Effector memory CD4-positive, alpha-beta T cell (primary cell): ENCODE measurements at places on chromosomes 6 and 20.

DNA sequence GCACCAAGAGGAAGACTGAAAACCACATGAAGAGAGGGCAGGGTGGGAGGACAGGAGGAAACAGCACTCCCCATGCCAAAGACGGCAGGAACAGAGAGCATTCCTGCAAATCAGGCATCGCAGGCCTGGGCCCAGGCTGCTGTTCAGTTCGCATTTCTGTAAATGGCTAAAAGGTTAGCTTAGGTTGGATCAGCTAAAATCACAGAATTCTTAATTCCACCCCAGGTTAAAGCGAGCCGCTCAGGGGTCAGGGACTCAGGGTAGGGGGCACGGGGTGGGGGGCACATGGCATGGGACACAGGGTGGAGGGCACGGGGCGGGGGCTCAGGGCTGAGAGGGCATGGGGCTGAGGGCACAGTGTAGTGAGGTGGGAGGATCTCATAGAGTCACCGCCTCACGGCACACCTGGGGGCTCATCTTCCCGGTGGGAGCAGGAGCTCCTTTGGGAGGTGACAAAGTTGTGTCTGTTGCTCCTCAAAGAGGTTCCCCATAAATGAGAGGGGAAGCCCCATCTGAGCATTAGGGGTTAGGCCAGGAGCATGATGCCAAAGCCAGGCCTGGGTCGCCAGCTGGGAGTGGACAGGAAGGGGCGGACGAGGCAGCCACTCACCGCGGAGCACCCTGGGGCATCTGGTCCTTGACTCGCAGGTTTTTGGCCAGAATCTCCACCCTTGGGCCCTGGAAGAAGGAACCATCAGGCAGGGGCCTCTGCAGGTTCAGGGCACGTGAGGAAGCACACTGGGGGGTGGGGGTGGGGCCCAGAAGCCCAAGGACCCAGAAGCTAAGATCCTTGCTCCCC is 200.7 kb downstream of the PREX1 start:
- no peak for DNase-seq

GRCh38 chr6:128807577-128807976 is 75.4 kb upstream of the LAMA2 start:
- DNase-seq: no peak

- DNase-seq: no peak
Measured at GRCh38 chr6:166588691-166589336, 2.3 kb upstream of the RAMACL start.

- no peak for DNase-seq
Measured at GRCh38 chr6:165231581-165232561, 77.5 kb downstream of the C6orf118 start.

- DNase-seq: no peak
Measured at GRCh38 chr6:16564436-16564835, 196.8 kb downstream of the ATXN1 start.

GRCh38 chr6:119284861-119285521 is 64.6 kb downstream of the MAN1A1 start:
- no peak for DNase-seq

DNA sequence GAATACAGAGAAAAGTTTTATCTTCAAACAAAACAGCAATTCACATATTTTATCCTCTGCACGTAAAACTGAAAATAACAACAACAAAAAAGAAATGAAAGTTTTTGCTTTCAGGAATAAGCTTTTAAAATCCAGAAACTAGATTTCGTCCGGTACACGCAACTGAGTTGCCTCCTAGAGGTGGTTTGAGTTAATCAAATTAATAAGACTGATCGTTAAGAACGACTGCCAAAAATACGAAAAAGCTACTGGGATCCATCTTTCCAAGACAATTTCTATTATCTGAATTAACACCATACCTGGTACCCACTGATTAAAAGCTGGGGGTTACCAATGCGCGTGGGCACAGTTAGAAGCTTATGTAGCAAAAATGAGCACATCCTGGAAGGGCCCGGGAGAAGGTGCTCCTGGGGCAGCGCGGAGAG is 669 bp downstream of the PDCD2 start:
- no peak for DNase-seq

- DNase-seq: no peak
Measured at GRCh38 chr20:43662943-43663655, 3.8 kb upstream of the MYBL2 start.
